ENCODE measurements at places on chromosomes 13 and 19. TPM values are rescaled to one million over a fixed set of nuclear protein-coding genes. Genes with fewer than 3 reads are reported as not detected.

DNA sequence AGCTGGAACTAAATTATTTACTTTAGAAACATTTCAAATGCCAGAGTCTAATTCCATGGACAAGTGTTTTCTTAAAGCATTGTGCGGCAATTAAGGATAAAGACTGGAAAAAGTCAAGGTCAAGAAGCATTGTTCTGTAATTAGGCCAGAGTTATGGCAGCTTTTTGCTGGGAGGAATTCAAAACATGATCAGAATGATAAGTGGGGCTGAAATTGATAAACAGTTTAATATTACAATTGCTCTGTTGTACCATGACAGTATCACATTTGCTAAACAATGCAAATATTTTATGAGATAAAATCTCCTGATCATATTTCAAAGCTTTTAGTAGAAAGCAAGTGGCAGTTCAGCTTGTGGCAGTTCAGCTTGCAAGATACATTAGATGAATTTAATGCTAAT is 513.7 kb downstream of the GPC6 start:
- no peak for DNase-seq

- no peak for DNase-seq
Observed at GRCh38 chr13:113537205-113537604, 46.7 kb upstream of the DCUN1D2 start.

GRCh38 chr19:58134244-58134643 is 16.3 kb downstream of the ZNF329 start:
- DNase-seq = no peak

- no peak for DNase-seq
Observed at GRCh38 chr19:43438291-43439031, 23.8 kb downstream of the TEX101 start.

- DNase-seq = no peak
Observed at GRCh38 chr13:22561581-22561980, 619.2 kb upstream of the SGCG start.

DNA sequence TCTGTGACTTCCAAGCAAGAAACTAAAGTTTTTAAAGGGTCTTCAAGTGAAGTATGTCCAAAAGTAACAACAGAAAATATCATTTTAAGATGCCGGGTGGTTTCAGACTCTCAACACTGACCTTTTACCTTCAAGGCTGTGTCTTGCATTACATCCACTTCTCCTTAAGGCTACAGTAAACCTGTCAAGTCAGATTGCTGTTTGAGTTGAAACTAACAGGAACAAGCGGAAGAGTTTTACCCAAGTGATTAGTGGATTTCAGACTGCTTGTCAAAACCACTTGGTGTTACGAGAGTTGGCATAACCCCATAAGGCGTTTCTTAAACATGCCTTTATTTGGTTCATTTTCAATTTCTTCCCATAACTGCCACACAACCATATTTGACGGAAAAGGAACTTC is 283.1 kb downstream of the DCT start:
- no peak for DNase-seq

DNA sequence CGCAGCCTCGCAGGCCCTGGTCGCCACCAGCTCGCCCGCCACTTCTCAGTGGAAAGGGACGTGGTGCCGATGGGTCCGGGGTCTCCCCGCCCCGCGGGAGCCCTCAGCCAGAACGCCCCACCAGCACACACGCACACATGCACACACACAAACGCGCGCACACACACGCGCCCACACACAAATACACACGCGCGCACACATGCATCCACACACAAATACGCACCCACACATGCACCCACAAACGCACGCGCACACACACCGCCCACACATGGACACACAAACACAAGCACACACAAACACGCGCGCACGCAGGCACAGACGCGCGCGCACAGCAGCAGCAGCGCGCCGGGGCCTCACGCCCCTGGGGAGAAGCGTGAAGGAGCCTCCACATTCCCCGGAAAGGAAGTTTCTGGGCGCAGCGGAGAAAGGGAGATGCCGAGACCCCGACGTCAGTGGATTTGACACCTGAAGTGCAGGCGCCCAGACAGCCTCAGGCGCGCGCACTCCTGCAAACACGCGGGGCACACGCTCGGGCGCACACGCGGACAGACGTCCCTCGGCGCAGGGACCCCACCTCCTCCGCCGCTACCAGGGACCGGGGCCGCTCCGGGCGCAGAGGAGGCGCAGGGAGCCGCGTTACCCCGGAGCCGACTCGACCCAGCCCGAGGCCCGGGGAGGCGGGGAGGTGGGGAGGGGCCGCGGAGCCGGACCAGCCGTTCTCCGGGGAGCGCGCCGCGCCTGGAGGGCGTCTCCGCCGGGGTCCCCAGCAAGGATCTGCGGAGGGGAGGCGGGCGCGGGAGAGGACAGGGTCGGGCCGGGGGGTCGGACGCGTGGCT is 622 bp downstream of the RASA3 start:
- no peak for DNase-seq

DNA sequence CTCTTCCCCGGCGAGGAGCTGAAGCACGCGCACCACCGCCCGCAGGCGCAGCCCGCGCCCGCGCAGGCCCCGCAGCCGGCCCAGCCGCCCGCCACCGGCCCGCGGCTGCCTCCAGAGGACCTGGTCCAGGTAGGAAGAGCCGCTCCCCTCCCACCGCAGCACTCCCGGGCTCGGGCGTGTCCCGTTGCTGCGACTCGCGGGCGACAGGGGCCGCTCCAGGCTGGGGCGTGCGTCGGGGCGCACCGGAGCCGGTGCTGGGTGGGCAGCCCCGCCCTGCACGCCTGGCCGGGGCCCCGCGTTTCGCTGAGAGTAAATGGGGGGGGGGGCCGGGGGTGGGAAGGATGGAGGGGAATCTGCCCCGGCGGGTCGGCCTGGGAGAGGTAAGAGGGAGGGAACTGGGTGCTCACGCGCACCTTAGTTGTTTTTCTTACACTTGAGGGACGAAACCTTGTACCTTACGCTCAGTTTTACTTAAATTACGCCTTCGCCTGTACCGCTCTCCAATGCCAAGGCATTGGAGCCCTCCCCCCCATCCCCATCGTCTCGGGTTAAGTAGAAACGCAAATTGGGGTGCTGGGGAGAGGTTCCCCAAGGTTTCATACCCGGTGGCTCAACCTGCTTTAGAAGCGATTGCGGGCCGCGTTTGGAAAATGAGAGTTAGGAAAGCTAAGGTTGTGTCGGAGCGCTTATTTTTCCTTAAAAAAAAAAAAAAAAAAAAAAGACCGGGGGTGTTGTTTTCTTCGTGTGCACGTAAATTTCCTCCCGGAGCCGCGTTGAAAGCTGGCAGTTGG is 850 bp downstream of the KLF5 start:
- DNase-seq = no peak

NFIC gene
- total RNA-seq = 69.8 TPM

FFAR1 gene
- total RNA-seq = not detected

NLRP9 gene
- not detected for total RNA-seq

KIR3DL1 gene
- not detected for total RNA-seq

All from esophagus squamous epithelium (tissue), 5 donors.